ENCODE measurements at places on chromosomes 13 and 19.

- no peak for DNase-seq
Measured at GRCh38 chr13:48268019-48268418, 35.0 kb downstream of the ITM2B start.

DNA sequence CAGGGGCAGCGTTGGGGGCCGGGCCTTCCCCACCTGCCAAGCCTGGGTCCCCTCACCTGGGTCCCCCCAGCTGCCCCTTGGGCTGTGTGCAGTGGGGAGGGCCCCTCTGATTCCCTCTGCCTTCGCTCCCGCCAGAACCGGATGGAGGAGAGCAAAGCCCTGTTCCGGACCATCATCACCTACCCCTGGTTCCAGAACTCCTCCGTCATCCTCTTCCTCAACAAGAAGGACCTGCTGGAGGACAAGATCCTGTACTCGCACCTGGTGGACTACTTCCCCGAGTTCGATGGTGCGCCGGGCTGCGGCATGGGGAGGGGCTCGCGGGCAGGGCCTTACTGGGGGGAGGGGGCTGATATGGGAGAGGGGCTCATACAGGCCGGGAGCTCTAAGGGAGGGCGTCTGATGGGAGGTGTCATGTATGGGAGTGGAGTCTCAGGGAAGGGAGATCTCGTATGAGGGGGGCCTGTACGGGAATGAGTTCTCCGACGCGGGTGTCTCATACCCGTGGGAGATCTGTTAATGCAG is 16.7 kb upstream of the GNA15 start:
- no peak for DNase-seq

- DNase-seq: no peak
Measured at GRCh38 chr19:14161305-14161704, 24.9 kb upstream of the ASF1B start.

DNA sequence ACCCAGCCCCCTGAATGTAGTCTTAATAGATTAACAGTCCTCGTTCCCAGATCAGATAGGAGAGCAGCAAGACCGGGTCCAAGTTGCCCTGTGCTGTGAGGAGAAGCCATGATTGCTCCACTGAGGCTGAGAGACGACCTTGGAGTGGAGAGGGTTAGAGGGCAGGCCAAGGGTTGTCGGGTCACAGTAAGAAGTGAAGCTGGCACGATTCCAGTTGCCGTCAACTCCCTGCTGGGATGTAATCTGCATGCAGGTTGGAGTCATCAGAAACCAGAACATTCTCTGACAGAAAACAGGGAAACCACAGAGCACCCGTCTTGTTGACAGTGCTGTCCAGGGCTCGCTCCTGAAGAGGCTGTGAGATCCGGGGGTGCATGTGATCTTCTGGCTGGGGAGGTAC is 19.0 kb upstream of the ATP11A start:
- DNase-seq: no peak

DNA sequence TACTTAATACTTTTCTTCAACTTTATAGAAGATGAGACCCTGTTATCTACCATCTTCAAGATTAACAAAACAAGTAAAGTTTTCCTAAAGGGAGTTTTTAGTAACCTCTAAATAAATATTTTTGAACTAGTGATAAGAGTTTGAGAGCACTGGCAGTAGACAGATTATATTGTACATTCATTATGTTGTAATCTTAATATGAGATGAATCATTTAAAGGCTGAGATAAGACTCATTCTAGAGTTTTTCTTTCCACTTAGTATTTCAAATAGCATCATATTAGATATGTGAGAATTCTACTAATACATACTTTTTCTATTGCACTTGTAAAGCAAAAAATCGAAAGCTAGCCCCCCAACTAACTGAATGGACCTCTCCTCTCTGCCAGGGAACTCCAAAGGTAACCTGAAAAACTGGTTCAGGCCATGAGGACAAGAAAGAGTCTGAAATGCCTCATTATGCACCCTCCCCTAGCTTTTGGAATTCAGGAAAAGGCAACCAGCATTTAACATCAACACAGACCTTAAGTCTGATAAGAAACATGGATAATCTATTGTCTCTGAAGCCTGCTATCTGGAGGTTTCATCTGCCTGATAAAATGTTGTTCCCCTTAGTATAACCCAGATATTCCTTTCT is 875.4 kb upstream of the SLC10A2 start:
- no peak for DNase-seq

- no peak for DNase-seq
Measured at GRCh38 chr13:65454403-65454802, 1775.7 kb downstream of the PCDH9 start.

GRCh38 chr19:34255546-34255945 is 1.2 kb downstream of the GARRE1 start:
- no peak for DNase-seq

DNA sequence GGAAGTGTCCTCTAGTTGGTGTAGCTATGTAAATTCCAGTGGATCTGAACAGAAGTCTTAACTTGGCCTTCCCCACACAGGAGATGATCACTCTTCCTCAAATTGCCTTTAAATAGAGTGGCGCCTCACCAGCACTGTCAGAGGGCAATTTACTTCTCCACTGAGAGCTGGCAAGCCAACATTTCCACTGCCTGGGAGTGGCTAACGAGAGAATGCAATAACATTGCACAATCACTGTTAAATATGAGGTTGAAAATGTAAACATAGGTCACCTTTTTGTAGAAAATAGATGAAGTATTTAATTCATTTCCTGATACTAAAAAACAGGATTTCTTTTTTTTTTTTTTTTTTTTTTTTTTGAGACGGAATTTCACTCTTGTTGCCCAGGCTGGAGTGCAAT is 55.4 kb upstream of the UBL3 start:
- no peak for DNase-seq

DNA sequence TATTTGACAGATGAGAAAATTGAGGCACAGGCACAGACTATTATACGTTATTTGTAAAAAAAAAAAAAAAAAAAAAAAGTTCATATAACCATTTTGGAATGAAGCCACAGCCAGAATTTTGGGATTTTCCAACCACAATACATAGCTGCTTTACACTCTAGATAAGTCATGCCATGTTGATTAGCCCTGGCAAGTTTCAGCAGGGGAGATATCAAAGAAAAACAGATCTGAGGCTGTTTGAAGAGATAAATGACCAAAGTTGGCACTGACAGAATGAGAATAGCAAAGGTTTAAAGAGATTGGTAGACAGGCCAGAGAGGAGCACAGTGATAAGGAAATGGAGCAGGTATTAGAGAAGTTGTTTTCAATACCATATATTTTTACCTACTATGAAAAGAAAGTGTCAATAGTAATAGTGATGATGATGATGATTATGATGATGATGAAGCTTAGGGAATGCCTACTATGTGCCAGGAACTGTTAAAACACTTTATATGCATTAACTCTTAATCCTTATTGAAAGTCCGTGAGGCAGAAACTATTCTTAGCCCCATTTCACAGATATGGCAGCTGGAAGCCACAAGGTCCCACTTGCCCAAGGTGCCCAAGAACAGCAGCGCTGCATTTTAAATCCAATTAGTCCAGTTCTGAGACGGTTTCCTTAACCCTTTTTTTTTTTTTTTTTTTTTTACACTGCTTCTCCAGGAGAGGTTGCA is 105.5 kb downstream of the MBNL2 start:
- no peak for DNase-seq

DNA sequence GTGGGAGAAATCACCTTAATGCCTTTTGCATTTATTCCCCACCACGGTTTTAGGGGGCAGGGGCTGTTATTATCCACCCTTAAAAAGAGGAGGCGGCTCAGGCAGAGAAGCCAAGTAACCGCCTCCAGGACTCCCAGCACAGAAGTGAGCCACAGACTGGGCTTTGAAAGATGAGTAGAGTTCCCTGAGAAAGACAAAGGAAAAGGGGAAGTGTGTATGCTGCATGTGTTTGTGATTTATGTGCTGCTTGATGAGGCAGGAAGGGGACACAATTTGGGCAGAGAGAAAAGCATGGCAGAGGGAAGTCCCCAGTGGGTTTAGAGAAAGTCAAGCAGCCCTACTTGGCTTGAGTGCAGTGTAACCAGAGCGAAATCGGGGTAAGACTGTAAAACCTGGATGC is 85.0 kb downstream of the DOCK9 start:
- no peak for DNase-seq

DNA sequence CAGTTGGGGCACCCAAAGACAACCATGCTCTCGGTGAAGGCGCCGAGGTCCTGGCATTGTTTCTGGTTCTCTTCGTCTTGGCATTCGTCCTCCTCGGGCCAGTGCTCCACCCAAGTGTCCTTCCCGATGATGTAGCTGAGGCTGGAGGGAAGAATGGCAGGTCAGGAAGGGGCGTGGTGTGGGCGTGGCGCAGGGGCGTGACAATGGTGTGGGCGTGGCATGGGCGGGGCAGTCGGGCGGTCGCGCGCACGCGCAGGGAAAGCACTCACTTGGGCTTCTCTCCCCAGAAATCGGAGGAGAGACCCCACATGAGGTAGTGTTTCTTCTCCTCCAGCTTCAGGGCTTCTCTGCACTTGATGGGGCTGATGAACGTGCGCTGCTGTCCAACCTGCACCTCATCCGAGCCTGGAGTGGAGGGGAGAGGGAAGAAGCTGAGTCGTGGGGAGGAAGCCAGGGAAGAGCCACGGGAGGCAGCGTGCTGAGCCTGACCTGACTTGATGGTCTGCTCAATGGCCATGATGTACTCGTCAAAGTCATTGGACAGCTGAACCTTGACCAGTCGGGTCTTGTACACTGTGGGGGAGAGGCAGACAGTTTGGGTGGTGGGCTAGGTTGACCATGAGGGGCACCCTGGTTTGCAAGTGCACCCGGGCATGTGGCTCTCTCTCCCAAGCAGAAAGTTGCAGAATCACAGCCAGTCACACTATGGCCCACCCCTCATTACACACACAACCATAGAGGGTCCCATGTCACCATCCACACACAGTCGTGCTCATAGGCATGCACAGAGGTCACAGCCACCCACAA is 8.1 kb upstream of the TNFSF14 start:
- DNase-seq: no peak

GRCh38 chr13:46086985-46087384 is 17.8 kb downstream of the CPB2 start:
- no peak for DNase-seq

GRCh38 chr13:87666831-87667230 is 4.3 kb upstream of the SLITRK5 start:
- no peak for DNase-seq

DNA sequence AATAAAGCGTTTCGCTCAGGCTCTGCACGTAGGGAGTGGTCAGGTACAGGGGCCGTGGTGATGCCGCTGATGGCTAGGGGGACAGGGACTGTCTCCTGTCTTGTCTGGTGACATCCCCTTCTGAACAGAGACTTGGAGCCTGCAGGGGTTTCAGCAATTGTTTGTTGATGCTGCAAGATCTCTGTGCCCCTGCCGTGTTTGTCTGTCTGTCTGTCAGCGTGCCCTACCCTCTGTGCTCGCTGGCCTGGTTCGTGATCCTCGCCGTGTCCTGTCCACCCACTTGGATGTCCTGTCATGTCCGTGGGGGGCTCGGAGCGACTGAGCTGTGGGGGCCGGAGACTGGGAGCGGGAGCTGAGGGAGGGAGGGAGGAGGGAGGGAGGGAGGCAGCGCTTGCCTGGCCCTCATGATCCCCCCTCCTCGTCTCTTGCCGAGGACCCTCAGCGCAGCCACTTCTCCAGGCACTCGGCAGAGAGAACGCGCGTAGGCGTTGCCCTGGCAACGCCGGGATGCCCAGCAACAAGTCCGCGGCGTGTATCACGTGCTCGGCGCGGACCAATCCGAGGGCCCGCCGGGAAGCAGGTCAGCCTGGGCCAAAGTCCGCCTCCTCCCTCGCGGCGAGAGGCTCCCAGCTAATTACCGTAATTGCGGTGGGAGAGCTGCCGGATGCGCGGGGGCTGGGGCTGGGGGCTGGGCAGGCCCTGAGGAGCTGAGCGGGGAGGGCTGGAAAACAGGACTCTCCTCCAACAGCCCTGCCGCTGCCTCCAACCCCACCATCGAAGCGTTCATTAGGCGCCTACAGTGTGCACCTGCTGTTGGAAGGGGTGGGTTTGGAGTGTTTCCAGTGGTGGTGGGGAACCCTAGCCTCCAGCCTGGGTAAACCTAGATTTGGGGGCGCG is 31.9 kb upstream of the FEM1A start:
- no peak for DNase-seq

DNA sequence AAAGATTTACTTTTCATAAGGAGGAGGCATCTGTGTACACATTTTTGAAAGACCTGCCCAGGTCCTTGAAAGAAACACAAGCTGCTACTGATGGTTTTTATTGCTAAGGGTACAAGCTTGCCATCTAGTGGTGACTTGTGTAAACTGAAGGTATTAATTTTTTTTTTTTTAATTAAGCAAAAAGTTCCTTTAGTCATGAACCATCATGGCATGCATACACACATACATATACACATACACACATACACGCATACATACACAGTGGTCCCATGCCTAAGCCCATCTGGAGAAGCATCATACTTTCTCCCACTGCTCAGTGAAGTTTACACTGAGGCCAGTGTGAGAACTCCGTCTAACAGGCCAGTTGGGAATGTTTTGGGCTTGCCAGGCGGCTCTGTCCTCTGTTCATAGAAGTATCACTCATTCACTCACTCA is 312.5 kb downstream of the DCLK1 start:
- no peak for DNase-seq

DNA sequence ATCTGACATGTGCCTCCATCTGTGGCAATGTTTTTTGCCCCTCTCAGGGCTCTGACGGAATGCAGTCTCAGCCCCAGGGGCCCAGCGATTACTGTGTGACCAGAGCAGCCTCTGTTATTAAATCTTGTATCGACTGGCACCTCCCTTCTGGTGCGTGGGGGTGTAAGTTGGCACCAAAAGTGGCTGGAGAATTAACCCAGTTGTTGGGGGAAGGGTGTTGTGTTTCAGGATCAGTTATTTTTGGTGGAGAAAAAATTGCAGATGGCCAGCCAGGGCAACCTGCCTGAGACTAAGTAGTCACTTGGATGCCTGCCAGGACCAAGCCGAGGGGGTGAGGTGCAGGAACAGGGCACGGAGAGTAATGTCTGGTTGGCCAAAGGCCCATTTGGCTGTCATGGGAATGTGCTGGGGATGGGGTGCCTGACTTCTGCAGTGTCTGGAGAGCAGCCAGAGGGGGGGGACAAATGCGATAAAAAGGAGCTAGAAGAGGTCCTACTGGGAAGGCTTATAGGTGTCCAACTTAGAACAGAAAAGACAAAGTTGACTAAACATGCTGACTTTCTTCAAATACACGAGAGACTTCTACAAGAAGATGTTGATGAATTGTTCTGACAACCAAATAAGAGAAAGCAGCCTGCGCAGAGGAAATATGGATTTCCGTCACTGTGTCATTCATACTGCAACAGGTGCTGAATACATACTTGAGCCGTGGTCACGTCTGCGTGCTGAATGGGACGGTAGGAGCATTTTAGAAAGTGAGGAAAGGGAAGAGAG is 69.8 kb downstream of the SIAH3 start:
- no peak for DNase-seq

- no peak for DNase-seq
Measured at GRCh38 chr19:14632286-14632685, 42.4 kb downstream of the ADGRE3 start.

Measured in stimulated activated CD8-positive, alpha-beta memory T cell treated with anti-CD3 and anti-CD28 coated beads, Interleukin-4, amount 100 ng/mL, for 1 hour (primary cell).